T-helper 17 cell (primary cell): ENCODE measurements at places on chromosomes 1 and 21. TPM values are rescaled to one million over a fixed set of nuclear protein-coding genes. Genes with fewer than 3 reads are reported as not detected.

ANGPTL1 gene
- not detected for total RNA-seq

GIPC2 gene
- total RNA-seq: not detected

PRKACB gene
- 77.6 TPM for total RNA-seq

PRELP gene
- total RNA-seq: not detected

NES gene
- not detected for total RNA-seq

IL20 gene
- not detected for total RNA-seq

DNA sequence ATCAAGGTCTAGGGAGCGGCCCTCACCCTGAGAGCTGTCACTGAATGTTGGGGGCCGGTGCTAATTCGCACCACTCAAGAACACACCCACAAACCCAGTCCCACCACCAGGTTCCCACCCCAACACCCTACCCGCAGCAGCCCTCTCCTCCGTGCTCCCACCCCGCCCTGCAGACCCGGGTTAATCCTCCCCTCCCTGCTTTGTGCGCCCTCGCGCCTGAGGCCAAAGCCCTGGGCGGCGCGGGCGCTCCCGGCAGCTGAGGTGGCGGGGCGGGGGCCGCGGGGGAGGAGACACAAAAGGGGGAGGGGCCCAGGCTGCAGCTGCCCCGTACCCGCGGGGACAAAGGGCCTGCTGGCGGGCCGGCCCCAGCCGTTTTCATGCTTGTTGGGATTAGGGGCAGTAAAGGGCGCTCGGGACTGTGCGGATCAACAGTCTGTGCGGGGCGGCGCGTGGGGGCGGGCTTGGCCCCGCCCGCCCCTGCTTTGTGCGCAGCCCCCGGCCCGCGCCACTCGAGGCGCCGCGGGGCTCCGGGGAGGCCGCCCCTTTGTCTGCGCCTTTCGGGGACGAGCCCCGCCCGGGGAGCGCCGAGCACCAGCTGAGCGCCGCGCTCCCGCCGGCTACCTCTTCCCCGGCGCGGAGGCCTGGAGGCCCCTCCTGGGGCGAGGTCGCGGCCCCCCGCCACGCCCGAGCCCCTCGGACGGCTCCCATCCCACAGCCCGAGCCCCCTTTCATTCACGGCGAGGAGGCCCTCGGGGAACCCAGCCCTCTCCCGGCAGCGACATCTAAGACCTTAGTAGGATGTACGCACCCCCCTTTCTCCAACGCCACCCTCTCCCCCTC is 10.9 kb downstream of the C1orf216 start:
- no peak overlapping the region for H3K27ac ChIP-seq
- H3K4me1 ChIP-seq: peaks cover 18% of the 10 kb centered on the region
- peak overlapping the region; percentile 91 for H3K4me3 ChIP-seq
- H3K36me3 ChIP-seq: peaks cover 3% of the 10 kb centered on the region
- no peak for DNase-seq

DPYD gene
- total RNA-seq: 52.3 TPM

GRCh38 chr1:24154215-24154614 is 11.3 kb upstream of the IL22RA1 start:
- H3K4me3 ChIP-seq: no peak overlapping the region
- no peak for DNase-seq
- peaks cover 4% of the 10 kb centered on the region for H3K36me3 ChIP-seq
- H3K27ac ChIP-seq: no peak overlapping the region
- peaks cover 43% of the 10 kb centered on the region for H3K27me3 ChIP-seq

CA6 gene
- not detected for total RNA-seq

DNA sequence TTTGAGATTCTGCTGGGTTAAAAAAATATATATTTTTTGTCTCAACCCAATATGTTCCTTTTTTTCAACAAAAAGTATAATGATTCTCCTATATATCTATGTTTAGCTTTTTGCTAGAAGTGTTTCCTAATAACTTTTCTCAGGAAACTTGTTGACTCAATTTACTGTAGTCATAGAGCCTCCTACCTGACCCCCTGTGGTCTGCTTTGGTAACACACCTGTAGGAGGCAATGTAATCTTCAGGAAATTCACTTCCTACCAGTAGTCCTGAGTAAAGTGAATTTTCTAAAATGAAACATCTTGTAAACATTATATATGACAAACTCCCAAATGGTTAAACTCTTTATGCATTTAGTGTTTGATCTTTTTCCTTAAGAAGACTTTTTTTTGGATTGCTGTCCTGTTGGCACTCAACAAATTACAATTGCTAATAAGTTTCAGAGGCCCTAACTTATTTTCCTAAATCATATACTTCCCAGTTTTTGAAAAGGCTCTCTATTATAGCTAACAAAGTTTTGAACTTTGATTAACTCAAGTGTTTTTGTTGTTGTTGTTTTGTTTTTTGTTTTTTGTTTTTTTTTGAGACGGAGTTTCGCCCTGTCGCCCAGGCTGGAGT is 118.3 kb downstream of the OLFML2B start:
- no peaks in the 10 kb centered on the region for H3K27me3 ChIP-seq
- no peak overlapping the region for H3K4me3 ChIP-seq
- DNase-seq: no peak
- H3K36me3 ChIP-seq: no peaks in the 10 kb centered on the region

AVPR1B gene
- not detected for total RNA-seq

DNA sequence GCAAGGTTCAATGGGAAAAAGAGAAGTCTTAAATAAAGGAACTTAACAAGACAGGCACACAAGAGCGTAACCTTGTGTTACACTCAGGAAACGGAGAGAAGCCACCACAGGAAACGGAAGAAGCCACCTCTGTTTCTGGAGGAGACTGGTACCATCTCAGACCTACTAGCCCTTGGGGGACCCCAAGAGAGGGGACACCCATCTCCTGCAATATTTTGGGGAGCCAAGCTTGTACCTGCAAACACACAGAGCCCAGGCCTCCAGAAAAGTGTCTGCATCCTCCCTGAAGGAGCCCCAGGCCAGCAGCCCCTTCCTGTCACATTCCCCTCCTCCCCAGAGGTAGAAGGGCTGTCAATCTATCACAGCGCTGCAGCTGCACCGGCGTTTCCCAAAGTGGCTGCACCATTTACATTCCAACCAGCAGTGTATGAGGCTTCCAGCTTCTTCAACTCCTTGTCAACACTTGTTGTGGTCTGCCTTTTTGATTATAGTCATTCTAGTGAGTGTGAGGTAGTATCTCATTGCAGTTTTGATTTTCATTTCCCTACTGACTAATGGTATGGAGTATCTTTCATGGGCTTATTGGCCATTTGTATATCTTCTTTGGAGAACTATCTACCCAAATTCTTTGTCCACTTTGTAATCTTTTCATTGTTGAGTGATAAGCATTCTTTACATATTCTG is 23.0 kb upstream of the PADI1 start:
- H3K4me1 ChIP-seq: peaks cover 23% of the 10 kb centered on the region
- peaks cover 4% of the 10 kb centered on the region for H3K36me3 ChIP-seq
- peak overlapping the region; percentile 75 for H3K4me3 ChIP-seq

GOLT1A gene
- total RNA-seq: not detected

DNA sequence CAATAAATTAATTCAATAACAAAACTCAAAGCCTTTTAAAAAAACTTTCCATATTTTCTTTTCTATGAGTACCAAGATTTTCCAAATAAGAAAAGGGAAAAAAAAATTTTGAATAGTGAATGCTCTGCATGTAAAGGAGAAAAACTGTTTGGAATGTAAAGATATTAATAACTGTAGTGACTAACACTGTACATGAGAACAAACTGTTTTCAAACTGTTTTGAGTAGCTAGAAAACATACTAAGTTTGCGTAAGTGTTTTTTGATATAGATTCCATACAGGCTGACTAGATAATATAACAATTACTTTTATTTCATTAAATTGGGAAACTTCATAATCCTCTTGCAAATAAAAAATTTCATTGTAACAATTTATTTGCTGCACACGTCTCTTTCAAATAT is 150.5 kb downstream of the DPYD start:
- DNase-seq: no peak
- peaks cover 3% of the 10 kb centered on the region for H3K36me3 ChIP-seq
- H3K4me3 ChIP-seq: no peak overlapping the region

IFI44 gene
- 72.5 TPM for total RNA-seq

UBL4B gene
- not detected for total RNA-seq
